A549 treated with dexamethasone at 1 μM for 4 hours (cell line): ENCODE measurements at places on chromosomes 12 and 14. TPM values are rescaled to one million over a fixed set of nuclear protein-coding genes. Genes with fewer than 3 reads are reported as not detected.

KIF5A gene
- 0.12 to 0.27 TPM (median 0.20 TPM) in 5 replicates for total RNA-seq

GPR132 gene
- total RNA-seq = 0.32 to 0.86 TPM (median 0.54 TPM) in 5 replicates

CFAP251 gene
- 1.1 to 1.5 TPM (median 1.3 TPM) in 5 replicates for total RNA-seq

CCDC184 gene
- 2.3 to 3.1 TPM (median 2.9 TPM) in 5 replicates for total RNA-seq

TIGAR gene
- 42.4 to 50.2 TPM (median 49.5 TPM) in 5 replicates for total RNA-seq

BCL11B gene
- total RNA-seq = 0.29 to 0.59 TPM (median 0.47 TPM) in 5 replicates

ENDOU gene
- 0.07 to 0.09 TPM in 2 of 5 replicates, not detected in the others for total RNA-seq

KMT2D gene
- total RNA-seq = 30.0 to 46.2 TPM (median 40.4 TPM) in 5 replicates

ARHGAP9 gene
- 0.33 to 0.72 TPM (median 0.43 TPM) in 5 replicates for total RNA-seq

FAM186B gene
- total RNA-seq = 0.07 to 0.16 TPM (median 0.12 TPM) in 4 of 5 replicates, not detected in the other

MUCL1 gene
- total RNA-seq = not detected in 5 replicates

TSHR gene
- not detected in 5 replicates for total RNA-seq

RDH16 gene
- total RNA-seq = 0.18 to 0.39 TPM (median 0.26 TPM) in 5 replicates

PTPN21 gene
- 6.8 to 11.7 TPM (median 11.2 TPM) in 5 replicates for total RNA-seq

IRAK3 gene
- 1.3 to 1.9 TPM (median 1.5 TPM) in 5 replicates for total RNA-seq

AMN1 gene
- 8.7 to 11.4 TPM (median 10.1 TPM) in 5 replicates for total RNA-seq
